ENCODE measurements at places on chromosomes 6 and 20.

DNA sequence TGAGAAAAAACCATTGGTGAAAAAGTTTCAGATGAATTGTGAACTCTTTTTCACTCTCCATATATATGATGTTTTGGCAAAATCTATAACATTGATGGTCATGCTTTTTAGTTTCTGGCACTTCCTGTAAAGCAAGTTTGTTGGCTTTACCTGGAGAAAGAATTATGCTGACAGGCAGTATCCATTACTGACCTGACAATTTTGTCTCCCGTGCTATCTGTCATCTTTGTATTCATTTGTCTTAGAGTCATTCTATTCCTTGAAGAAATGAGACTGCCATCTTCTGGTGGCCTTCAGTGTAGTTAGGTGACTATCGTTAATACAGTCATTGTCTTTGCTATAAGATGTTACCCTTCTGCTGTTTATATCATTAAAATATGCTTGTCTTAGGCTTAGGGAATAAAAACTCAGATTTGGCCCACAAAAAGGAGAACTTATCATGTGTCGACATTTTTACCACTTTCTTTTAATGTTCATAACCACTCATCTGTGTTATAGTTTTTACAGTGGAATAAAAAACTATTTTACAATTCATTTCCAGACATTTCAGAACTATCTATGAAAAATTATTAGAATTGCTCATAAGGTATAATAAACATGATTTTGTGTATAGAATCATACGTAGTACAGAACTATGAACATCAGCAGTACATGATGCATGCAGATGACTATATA is 707.0 kb downstream of the EPM2A start:
- DNase-seq = no peak

GRCh38 chr6:170447561-170447930 is 105.6 kb downstream of the PSMB1 start:
- no peak for DNase-seq

GRCh38 chr20:34163307-34163706 is 51.3 kb upstream of the EIF2S2 start:
- DNase-seq = no peak

DNA sequence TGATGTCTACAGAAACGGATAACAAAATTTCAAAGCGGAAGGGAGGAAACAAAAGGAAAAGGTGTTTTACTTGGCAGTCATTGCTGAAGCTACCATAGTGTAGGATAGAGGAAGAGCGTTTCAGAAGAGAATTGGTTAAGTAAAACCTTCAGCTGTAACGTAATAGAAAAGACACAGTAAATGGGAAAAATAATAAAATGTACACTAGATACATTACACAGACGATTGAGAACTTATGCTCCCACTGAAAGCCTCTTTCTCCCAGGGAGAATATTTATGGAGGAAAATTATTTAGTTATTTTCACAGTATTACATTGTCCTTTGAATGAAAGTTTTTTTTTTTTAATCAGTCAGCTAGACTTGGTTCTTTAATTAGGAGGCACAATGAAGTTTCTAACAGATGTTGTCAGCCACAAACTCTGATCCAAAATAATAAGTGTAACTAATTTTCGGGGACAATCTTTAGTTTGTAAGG is 90.7 kb upstream of the PRDM1 start:
- no peak for DNase-seq

DNA sequence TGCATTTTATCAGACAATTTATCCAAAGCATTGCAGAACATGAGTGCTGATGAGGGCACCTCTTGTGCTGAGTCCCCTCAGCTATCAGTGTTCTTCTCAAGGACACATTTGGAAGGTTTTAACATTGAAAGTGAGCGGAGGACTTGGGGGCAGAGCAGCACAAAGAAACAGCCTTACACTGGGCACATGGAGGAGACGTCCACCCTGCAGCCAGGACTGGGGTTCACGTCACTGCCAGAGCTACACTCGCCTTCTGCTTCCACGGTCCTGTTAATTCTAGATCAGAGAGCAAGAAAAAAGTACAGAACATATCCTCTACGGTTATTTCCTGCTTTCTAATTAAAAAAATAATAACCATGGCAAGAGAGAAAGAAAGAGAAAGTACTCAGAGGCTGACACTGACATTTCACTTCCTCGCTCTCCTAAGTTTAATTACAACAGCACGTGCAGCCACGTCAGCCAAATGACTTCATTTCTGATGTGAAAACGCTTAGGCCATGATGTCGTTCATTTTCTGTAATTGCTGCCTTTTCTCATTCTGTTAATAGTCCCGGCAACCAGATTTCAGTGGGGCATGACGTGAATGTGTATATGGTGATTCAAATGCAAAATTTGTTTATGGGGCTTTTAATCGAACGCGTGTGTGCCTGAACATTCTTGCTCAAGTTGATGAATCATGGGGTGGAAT is 5.1 kb downstream of the PRND start:
- DNase-seq = no peak

DNA sequence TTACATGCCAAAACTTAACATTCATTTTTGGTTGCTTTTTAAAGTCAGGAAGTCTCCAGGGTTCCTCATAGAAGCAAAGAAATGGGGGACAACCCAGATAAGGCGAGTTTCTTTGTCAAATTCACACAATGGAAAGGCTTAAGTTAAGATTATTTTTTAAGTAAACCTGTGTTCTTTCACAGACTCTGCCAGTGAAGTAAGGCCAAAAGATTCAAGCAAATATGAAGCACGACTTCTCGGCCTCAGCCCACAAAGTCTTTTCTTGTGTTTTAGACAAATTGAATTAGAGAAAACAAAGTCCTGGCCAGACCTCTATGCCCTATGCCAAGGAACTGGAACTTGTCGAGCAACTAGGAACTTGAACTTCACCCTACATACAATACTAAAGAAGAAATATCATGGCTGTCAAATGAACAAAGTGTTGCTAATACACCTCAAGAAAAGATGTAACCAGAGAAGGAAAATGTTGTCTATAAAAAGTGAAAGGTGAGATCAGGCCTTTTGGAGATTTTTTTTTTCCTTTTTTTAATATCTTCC is 540.0 kb upstream of the JARID2 start:
- no peak for DNase-seq

DNA sequence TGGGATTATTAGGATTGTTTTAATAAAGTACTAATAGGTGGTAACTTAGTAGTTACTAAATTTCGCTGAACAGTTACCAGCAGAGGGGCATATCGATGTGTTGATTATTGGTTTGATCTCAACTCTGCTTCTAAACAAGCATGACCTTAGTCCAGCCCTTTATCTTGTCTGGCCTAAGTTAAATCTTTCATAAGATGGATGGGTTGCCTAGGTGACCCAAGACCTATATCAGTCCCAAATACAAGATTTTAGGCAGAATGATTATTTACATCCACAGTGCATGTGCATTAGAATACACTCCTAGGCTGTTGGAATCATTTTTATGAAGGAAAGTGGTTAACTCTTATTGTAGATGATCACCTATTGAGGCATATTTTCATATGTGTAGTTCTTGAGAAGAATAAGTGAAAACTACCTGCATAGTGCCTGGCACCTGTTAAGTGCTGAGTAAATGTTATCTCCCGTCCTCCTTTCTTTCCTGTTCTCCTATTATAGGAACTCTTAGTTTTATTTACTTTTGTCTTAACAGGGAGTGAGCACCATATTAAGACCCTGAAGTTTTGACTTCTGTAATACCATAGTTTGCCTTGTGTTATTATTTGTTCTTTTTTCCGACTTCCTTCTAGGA is 1.1 kb downstream of the HSF2 start:
- no peak for DNase-seq

DNA sequence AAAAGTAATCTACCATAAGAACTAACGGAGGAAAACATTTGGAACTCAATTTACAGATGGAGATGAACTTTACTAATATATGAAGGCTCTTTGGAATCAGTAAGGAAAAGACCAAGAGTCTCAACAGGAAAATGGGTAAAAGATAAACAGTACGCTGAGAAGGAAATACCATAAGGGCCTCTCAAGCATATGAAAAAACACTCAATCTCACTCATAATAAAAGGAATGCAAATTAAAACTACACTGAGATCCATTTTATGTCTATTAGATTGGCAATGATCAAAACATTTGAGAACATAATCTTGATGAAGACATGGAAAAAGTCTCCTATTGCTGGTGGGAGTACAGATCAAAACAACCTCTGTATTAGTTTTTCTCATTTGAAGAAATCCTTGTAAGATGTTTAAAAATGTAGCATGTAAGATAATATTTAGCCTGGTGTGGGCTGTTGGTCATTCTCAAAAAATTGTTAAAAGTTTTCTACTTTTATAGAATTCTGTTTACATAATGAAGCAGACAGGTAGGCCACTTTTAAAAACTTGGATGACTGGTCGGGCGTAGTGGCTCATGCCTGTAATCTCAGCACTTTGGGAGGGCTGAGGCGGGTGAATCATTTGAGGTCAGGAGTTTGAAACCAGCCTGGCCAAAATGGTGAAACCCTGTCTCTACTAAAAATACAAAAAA is 14.5 kb downstream of the REV3L start:
- peak; percentile 62 for DNase-seq

DNA sequence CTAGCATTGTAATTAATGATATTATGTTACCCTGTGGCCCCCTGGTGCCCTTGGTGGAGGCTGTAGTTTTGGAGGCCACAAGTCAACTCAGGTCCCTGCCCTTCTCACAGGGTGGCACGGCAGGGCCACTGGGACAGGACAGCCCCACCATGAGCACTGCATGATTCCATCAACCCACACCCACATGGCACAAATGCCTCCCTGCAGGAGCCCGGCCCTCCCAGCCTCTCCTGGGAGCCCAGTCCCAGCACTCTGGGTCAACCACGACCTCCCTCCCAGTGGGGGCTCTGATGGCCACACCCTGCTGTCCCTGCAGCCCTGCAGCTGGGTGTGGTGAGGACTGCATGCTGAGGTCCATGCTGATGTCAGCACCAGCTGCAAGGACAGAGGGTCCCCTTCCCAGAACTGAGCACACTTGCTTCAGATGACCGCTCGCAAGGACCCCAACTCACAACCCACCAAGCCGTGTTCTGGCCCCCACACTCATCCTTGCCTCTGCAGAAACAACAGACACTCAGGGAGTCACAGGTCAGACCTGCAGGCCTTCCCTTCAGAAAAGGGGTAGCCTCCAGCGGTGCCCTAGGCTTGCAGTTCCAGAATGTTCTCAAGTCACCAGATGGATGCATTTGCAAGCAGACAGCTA is 15.7 kb upstream of the CST7 start:
- no peak for DNase-seq

- no peak for DNase-seq
Measured at GRCh38 chr6:44002593-44003344, 124.5 kb downstream of the MRPL14 start.

- DNase-seq = no peak
Measured at GRCh38 chr6:157272866-157273755, 50.2 kb downstream of the TMEM242 start.

- DNase-seq = no peak
Measured at GRCh38 chr6:148395583-148396101, 53.0 kb downstream of the SASH1 start.

GRCh38 chr20:45355209-45356084 is 7.2 kb upstream of the SDC4 start:
- DNase-seq = peak; percentile 59

DNA sequence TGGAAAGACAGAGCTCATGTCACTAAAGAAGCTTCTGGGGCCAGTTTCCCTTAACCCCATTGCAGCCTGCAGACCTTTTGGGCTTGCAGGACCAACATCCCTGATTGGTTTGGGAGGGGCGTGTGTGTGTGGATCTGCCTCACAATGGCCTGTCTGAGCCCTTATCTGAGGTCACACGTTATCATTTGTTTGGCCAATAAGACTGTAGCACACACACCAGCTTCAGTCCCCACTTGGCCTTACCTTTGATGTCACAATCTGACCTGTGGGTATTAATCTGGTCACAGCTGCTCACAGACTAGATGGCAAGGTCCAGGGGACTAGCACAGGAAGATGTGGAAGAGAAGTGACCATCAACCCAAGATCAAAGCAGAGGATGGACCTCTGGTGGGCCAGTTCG is at the start of gene SCP2D1:
SCP2D1 (plus strand) TSS at position 301 of the 400 bp plus-strand sequence; CDS start at position 334, 33 bp downstream.
- no peak for DNase-seq

- no peak for DNase-seq
Measured at GRCh38 chr6:453152-453551, 61.6 kb downstream of the IRF4 start.

DNA sequence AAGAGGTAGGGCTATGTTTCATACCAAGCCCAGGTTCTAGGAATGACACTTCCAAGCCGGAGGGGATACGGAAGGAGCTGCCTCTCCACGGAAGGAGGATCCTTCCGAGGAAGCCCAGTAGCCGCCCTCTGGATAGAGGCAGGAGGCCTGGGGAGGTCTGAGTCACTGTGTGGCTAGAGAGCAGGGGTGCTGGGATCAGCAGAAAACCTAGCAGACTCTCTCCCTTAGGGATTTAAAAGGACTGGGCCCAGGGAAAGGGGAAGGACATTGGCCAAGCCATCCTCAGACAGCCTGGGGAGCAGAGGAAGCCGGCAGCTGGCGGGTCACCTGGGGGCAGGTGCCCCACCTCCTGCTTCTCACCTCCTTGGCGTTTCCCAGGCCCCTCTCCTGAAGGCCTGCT is 36.6 kb upstream of the NFATC2 start:
- peak; percentile 58 for DNase-seq

DNA sequence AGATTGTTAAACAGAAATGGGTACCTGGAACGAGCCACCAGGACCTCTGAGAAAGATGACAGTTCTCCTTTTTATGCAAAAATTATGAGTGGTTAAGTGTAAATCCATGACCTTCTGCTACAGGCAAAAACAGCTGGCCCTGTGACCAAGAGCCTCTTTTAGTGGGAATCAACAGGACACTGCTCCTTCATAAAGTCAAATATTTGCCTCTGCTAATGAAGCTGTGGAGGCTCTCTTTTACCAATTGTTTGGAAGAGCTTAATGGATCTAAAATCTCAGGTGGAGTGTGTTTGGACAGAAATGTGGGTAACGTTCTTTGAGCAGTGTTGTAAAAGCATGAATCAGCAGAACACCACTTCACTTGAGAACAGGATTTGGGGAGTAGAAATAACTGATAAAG is 117.5 kb upstream of the PCSK2 start:
- no peak for DNase-seq

GRCh38 chr20:58448958-58449357 is 59.9 kb downstream of the VAPB start:
- no peak for DNase-seq

GRCh38 chr6:53979468-53980067 is 131.7 kb upstream of the MLIP start:
- DNase-seq = no peak

- DNase-seq = peak; percentile 76
Measured at GRCh38 chr6:123745895-123746294, 57.8 kb upstream of the NKAIN2 start.

DNA sequence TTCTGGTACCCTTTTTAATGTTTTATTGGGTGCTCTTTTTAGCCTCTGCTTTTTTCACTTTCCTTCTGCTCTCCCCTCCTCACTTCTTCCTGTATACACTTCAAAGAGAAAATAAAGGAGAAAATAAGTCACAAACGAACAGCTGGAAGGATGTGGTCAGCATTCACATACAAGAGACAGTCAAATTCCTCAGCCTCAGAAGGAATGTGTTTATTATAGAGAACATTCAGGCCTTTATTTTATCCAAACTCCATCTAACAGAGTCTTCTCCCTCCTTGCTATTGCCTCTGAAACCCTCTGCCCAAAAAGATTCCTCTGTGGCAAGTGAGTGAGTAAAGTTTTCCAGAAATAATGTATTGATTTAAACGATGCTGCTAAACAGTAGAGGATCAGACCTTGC is 490.4 kb downstream of the FRK start:
- DNase-seq = no peak

Data from NCI-H226 (cell line).